ENCODE measurements at places on chromosomes 13 and 19.
A peak's percentile ranks its signal among the peaks of the same experiment; 100 is the strongest.

DNA sequence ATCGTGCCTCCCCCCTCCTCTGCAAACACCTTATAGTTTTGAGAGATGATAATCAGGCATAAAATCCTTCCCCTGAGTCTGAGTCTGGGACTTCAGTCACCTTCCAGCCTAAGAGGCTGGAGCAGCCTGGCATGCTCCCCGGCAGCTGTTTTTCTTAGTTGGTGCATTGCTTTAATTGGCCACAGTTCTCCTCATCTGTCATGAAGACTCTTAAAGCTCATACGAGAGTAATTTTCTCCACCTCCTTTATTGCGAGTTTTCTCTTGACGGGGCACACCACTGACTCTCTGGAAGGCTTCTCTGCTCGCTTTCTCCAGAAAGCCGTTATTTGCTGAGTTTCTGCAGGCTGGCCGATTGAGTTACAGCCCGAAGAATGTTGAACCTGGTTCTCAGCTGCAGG lies 310.5 kb downstream of the ATP8A2 start:
- DNase-seq = no peak

GRCh38 chr13:37168151-37168550 lies 62.7 kb upstream of the CSNK1A1L start:
- DNase-seq = no peak

GRCh38 chr13:112928972-112929782 lies 39.8 kb upstream of the MCF2L start:
- no peak for DNase-seq

- no peak for DNase-seq
Measured at GRCh38 chr13:33276570-33276969, 9.0 kb downstream of the STARD13 start.

DNA sequence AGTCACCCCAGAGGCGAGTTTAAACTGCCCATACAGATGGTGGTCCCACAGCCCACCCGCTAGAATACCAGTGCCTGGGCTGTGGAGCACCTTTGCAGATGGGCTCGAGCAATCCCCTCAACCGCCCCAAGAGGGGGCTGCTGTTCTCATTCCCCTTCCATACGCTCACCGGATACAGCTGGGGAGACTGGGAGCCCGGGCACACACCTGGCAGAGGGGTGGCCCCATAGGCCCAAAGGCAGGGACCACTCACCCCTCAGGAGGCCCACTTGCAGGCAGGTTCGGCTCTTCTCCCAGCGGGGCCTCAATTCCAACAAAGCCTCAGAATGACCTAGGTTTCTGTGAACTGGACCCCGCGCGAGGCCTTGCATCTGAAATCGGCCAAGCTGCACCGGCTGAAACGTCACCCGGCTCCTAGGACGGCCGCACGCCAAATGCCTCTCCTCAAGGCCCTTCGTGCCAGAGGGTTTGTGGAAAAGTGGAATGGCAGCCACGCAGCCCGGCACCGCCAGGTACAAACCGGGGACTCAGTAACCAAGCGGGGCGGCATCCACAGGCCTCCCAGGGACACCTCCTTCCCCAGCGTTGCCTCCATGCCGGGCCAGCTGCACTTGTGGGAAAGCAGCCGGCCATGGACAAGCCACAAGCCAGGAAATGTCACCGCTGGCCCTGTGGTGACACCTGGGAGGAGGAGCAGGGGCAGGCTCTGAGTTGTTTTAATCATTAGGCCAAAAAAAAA lies 18.7 kb downstream of the MLLT1 start:
- DNase-seq = peak; percentile 72

GRCh38 chr13:75489502-75490263 lies 7.7 kb upstream of the TBC1D4 start:
- no peak for DNase-seq

DNA sequence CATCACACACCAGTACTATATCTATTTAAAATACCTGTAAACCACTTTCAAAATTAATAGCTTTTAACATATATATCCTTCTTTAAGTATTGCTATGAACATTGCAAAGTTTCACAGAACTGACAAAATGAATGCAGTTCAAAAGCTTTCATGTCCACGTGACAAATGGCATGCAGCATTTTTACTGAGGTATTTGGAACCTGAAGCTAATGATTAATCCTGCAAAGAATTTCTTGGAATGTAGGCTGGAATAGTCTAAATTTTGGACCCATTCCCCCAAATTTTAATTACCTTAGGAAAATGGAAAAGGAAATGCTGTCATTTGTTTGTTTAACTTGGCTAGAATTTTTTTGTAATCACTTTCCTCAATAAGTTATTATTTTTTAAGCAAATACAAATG lies 423.8 kb upstream of the GPC6 start:
- no peak for DNase-seq

DNA sequence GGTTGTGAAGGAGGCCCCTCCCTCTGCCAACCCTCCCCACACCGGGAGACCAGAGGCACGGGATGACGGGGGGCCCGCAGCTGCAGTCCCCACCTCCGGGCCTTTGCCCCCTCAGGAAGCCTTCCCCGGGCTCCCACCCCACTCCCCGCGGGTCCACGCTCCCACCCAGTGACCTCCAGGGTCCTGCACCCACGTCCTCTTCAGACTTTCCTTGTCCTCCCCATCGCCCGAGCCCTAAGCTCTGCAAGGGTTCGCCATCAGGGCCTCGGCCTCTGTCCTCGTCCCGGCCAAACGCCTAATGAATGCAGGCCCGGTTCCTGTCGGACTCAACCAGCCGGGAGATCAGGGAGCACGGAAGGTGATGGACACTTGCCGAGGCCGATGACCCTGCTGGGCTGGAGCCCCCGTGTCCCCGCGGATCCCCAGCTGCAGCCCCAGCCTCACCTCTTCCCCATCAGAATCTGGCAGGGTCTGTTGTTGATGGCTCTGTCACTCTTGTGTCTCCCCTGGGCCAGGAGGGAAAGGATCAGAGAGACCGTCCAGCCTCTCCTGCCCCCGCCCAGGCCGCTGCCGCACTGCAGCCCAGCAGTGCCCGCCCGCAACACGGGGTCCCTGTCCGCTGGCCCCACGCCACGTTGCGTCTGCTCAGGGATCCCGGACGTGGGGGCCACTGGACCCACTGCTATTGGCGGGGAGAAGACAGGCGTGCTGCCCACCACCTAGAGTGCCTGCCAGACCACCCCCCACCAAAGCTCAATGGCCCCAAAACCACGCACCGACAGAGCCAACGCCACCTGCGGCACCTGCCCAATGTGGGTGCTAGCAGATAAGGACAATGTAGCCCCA lies 5.7 kb downstream of the ATP8B3 start:
- DNase-seq = no peak

- no peak for DNase-seq
Measured at GRCh38 chr13:25920277-25920676, 131.5 kb downstream of the SHISA2 start.

DNA sequence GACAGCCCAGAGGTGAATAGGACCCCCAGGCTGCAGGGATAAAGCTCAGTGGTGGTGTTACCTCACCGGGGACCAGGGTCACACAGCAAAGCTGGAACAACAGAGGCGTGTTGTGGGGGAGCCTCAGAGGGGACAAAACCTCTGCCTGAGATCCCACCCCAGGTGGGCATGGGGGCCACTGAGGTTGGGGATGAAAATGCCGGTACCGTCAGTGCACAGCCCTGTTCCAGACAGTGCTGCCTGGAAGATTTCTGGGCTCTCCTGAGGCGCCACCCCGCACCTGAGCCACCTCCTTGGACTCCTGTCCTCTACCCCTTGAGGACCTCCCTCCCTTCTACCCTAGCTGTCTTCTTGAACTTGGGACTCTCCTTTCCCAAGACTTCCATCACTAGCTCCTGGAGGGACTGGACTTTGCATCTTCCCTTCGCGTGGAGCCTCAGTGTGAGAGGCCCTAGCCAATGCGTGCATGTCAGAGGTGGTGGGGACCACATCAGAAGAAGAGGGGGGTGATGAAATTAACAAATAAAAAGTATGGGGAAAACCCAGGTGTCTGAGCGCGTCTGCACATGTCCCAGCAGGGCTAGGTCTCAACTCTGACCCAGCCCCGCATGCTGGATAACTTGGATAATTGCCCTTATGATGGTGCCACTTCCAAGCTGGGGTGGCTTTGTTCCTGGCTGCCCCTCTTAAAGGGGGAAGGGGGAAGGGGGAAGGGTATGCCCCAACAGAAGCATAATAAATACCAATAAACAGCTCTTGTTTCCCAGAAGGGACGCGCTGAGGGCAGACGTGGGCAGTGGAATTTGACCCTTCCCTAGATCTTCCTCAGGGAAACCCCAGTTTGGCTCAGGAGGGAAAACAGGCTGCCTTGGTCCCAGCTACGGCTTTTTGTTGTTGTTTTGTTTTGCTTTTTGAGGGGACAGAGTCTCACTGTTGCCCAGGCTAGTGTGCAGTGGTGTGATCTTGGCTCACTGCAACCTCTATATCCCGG lies 11.6 kb downstream of the CNFN start:
- no peak for DNase-seq
